ENCODE measurements at places on chromosomes 5 and 9.

GRCh38 chr9:79868567-79869189, 296.9 kb downstream of the TLE4 start:
- no peak for DNase-seq

- no peak for DNase-seq
Observed at GRCh38 chr9:135339378-135339973, 140.1 kb upstream of the PPP1R26 start.

- no peak for DNase-seq
Observed at GRCh38 chr5:25701936-25702335, 1057.2 kb upstream of the CDH10 start.

DNA sequence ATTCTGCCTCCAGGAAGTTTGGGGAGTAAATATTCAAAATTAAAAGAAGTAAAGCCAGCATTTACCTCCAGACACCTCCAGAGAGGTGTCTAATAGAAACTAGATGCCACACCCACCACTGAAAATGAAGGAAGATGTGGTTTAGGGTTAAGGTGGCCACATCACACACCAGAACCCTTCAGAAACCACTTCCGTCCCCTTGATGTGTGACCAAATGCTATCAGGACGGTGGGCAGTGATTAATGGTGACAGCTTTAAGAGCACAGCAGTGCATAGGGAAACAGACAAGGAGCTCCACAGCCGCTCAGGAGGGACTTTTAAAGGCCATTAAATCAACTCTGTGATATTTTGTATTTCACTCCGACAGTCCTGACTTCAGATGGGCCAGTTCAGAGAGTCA, 295.2 kb downstream of the BRINP1 start:
- DNase-seq = no peak

DNA sequence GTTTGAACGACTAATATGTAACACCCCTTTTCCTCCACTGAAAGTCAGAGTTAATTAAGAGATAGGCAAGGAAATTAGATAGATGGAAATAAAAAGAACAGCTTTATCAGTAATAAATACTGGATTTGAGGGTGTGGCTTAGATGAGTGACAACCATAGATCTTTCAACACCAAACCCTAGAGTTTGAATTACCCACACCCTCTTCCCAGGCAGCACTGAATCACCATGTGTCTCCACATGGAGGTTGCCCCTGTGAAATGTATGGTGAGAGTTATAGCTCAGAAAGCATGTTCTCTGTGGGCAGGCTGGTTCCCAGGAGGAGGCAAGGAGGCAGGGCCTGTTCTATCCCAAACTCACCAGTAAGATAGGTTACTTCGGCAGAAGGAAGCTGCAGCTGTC, 69.7 kb downstream of the TMEM174 start:
- DNase-seq = no peak

DNA sequence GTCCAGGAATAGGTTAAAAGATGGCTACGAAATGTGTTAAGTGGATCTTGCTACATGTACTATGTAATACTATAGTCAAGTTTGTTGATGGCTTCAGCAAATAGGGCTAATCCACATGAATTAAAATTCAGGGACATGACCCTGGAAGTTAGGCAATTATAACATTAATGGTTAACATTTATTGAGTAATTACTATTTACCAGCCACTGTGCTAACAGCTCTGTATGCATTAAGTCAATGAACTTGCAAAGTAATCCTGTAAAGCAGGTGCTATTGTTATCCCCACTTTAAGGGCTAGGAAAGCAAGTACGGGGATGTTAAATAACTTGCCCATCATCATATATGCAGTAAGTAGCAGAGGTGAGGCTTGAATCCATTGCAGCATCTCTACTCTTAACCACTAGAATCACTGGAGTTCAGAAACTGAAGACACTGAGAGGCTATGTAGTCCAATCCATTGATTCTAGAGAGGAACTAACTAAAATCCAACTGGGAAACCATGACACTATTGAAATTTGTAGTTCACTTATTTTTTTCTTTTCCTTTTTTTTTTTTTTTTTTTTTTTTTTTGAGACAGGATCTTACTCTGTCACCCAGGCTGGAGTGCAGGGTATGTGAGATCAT, 77.5 kb upstream of the SPINK5 start:
- no peak for DNase-seq

DNA sequence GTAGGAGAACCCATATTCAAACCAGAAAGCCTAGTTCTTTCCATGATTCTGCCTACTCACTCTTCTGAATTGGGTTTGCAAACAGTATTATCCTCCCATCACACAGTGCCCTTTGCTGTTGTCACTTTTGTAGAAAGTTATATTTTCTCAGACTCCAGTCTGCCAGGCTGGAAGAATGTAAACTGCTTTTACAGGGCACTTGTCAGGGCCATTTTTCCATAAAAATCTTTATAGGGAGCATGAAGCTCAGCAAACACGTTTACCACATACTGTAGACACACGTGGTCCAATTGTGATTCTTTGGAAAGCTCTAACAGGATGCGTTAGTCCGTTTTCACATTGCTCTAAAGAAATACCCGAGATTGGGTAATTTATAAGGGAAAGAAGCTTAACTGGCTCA, 204.0 kb downstream of the KCNN2 start:
- DNase-seq = no peak

- DNase-seq = peak; percentile 32
Observed at GRCh38 chr9:72978744-72979143, 25.9 kb upstream of the ALDH1A1 start.

DNA sequence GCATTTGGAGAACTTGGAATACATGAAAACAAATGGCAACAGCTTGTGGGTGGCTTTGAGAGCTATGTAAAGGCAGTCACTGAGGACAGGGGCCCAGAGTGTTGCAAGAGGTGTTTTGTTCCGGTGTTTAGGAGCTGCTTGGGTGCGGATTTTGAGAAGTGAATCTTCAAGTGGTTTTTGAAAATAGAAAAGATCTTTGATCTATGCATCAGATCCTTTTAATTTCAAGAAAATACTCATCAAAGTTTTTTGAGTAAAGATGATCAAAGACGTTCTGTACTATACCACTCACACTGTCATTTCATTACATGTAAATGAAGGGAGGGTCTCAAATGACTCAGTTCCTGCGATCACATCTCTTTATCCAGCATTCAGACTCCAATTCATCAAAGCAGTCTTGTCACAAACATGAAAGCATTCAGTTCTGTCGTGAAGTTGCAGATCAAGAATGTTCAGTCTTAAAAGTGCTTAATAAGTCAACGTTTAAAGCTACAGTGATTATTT, 112.5 kb downstream of the WDR41 start:
- no peak for DNase-seq

GRCh38 chr5:100790170-100790665, 112.9 kb downstream of the ST8SIA4 start:
- no peak for DNase-seq

- no peak for DNase-seq
Observed at GRCh38 chr9:8207596-8207995, 408.0 kb upstream of the DMAC1 start.

DNA sequence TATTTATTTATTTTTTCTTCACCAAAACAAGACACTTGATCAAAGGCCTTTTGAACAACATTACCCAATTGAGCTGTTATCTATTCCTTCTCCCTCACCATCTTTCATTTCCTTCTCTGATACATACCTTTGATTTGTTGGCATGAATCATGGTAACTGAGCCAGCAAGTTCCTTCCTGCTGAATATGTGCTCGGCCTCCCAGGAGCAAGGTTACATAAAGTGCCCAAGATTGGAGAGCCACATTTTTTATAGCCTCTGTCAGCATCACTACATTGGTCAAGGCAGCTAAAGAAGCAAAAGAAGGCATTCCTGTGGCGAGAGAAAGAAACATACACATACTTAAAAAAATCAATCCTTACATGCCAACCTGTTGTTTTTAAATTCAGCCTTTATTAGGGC, 369.6 kb downstream of the CYLC2 start:
- DNase-seq = peak; percentile 72

- DNase-seq = no peak
Observed at GRCh38 chr9:77847626-77848025, 184.0 kb downstream of the GNAQ start.

- no peak for DNase-seq
Observed at GRCh38 chr9:134061019-134061687, 6.7 kb downstream of the BRD3 start.

DNA sequence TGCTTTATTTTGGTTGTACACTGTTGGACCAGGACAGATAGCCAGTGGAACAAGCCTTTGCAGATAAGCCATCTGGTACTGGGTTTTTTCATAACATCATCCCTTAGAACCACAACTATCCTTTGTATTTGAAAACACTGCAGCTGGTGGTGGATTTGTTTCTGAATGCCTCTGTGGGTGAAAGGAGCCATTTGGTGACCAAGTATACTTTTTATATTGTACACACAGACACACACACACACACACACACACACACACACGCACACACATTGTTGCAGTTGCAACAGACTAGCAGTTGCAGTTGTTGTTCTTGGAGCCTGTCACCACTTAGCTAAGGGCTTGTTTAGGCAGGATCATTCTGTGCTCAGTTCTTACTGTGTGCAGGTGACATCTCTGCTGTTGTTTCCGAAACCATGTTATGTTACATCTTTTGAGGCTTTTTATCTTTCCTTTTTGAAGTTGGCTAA, 22.9 kb upstream of the CAVIN4 start:
- DNase-seq = no peak

DNA sequence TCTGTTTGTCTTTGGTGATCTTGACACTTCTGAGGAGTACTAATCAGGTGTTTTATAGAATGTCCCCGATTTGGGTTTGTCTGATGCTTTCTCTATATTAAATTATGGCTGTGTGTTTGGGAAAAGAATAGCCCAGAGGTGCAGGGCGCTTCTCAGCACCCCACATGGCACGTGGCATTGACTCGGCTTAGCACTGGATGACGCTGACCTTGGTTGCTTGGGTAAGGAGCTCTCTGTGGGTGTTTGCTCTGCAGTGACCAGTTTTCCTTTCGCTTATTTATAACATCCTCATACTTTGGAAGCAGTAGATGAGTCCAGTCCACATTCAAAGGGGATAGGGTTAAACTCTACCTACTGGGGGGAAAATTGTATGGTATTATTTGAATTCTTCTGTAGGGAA, 12.5 kb upstream of the FAM120AOS start:
- DNase-seq = no peak

- peak; percentile 57 for DNase-seq
Observed at GRCh38 chr5:151682751-151683331, 3.9 kb downstream of the SPARC start.

- no peak for DNase-seq
Observed at GRCh38 chr5:51500-51823, 40.5 kb upstream of the PLEKHG4B start.

- DNase-seq = no peak
Observed at GRCh38 chr5:3394891-3395599, 200.6 kb upstream of the IRX1 start.

- DNase-seq = peak; percentile 44
Observed at GRCh38 chr9:114448706-114449105, 56.6 kb downstream of the WHRN start.

- DNase-seq = no peak
Observed at GRCh38 chr5:132006331-132007120, 4.9 kb downstream of the ACSL6 start.

DNA sequence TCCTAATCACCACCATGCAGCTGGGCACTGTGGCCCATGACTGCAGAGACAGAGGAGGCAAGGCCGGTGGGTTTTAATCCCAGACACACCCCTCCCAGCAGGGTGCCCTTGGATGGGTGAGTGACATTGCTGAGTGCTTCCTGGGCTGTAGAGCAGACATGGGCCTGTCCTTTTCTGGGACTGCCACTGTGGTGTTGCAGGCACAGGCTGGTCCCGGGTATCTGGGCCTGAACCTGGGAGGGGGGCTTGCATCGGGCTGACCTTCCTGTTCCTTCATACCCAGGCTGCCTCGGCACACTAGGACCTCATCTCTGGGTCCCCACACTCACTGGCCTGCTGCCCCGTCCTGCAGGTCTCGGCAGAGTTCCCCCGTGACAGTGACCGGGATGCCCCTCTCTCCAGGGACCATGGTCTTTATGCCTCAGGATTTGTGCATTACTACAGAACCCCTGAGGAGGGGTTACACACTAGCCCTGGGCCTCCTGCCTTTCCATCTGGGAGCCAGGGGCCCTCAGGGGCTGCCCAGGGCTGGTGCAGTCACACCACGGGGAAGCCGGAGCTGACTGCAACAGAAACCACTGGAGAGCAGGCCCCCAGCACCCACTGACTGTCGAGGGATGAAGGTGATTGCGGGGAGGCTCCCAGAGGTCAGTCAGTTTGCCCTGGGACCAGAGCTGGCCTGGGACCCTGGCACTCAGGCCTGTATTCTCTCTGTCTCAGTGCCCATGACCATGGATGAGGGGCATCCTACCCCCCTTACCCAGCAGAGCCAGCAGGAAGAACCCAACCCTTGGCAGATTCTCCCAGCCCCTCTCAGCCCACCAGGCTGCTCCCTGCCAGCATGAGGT, 8.9 kb upstream of the SLC25A48 start:
- no peak for DNase-seq

DNA sequence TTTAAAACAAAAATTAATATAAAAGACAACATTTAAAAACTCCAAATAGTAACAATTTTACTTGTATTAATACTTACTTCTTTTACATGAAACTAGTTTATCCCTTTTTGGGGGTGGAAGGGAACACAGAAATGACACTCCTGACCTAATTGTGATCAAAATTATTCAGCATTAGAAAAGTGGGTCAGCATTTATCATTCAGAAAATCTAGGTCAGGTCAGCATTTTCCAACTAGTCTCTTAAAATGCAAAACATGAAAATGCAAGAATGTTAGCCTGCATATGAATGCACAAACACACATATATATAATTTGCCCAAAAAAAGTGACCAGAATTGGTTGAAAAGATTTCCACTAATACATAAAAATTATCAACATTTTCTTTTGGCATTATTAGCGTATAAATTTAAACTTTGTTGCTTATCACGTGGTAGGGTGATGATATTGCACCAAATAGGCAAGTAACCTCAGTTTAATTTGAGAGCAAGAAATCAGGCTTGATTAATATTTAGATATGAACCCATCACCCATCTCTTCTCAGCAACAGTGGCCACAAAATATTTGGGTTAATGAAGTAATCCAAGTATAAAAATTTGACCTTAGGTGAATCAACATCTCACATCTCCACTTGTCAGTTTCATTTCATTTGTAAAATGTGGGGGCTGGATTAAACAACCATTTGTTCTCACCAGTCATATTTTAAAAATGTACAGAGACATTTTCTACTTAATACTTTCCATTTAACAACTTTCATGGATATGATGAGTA, 5.7 kb downstream of the TMEM167A start:
- DNase-seq = no peak

- peak; percentile 53 for DNase-seq
Observed at GRCh38 chr5:181223729-181224389, 778 bp downstream of the TRIM41 start.

- peak; percentile 31 for DNase-seq
Observed at GRCh38 chr5:36640949-36641348, 34.5 kb downstream of the SLC1A3 start.

- DNase-seq = peak; percentile 53
Observed at GRCh38 chr5:33688066-33688465, 203.7 kb downstream of the ADAMTS12 start.

GRCh38 chr5:128927644-128928043, 37.6 kb upstream of the SLC27A6 start:
- no peak for DNase-seq

All from fibroblast of skin of abdomen (primary cell).